ENCODE measurements at places on chromosomes 11 and 22.

DNA sequence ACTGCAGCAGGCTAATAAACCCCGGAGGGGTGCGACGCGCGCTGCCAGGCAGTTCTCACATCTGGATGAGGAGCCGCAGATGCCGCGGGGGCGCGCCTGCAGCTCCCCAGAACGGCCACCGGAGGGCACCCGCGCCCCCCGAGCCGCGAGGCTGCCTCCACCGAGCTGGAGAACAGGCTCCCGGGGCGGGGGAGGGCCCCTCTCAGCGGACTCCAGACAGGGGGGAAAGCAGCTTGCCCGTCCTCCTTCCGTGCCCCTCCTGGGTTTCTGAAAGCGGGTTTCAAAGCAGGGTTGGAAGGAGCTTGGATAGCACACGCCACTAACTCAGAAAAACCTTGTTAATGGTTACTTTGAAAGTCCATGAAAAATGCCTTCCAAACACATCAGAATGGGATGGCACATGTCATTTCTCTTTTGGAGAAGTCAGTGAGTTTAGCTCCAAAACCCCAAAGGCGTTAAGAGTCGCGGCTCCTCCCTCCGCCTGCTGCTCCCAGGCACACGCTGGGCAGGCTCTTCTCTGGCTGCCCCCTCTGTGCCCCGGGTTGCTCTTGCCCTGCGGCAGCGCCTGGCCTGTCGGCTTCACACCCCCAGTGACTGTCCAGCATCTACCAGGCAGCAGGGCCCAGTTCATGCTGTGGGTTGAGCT lies 317.8 kb downstream of the NTM start:
- no peak for DNase-seq

- no peak for DNase-seq
These were observed 3.3 kb upstream of the HMGXB4 start for GRCh38 chr22:35253946-35254345.

- peak; percentile 47 for DNase-seq
These were observed 59.5 kb downstream of the CDKN1C start for GRCh38 chr11:2825889-2826678.

- peak; percentile 5 for DNase-seq
These were observed 15.0 kb downstream of the ASPHD2 start for GRCh38 chr22:26443901-26444690.

DNA sequence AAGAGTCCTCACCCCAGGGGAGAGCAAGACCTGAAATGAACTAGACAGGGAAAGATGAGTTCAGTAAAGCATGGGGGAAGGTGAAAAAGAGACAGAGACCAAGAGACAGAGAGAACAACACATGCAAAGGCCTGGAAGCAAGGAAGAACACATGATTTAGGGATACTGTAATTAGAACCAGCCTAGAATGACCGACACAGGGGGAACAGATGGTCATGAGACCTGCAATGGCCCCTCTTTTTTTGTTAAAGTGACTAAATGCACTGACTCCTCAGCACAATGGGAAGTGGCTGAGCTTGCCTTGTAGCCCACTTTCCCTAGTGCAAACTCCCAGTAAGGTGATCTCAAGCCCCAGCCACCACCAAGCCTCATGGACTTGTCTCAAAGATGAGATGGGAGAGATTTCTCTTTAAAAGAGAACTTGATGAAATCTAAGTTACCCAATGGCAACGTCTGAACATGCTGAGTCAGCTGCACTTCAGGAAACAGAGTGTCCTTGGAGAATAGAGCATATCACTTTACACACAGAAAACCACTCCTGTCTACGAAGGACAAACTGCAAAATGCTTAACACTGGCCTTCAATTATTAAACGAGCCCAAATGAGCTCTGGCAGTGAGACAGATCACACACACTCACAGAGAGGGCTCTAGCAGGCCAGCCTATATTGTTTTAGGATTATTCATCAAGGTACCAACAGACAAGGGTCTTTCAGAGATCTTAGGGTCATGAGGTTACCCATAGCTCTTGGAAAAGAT lies 91.0 kb downstream of the SERGEF start:
- DNase-seq: no peak

- no peak for DNase-seq
These were observed 111.0 kb upstream of the LMO1 start for GRCh38 chr11:8374716-8375115.

DNA sequence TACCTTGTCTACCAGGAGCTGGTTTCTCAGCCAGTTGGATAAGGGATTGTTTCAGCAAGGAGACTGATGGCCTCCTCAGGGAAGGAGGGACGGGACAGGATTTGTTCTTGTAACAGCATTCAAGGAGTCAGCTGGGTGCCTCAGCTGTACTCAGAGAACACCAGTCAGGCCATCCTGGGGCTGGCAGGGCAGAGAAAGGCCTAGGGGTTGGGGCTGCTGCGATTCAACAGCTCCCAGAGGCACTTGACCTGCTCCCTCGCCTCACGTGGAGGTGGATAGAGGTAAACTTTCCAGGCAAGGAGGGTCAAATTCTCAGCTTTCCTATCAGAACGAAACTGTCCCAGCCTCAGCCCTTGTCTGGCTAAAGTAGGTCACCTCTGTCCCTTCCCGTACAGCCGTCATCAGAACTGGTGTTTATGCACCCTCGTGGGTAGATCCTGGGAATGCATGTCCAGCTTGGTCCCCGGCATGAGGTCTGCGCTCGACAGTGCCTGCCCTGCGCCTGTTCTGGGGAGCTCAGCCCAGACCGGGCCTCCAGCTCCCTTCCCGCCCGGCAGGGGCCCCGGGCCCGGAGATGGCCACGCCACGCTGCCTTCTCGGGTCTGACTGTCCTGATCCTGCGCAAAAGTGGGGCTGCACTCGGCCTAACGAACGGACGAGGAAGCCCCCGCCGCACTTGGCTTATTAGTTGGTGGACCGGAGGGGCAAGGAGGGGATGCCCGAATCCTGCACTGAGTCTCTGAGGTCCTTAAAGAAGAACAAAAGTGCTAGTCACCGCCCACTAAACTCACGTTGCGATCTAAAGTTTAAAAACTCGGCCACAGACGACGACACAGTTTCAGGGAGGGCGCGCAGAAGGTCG lies 762 bp upstream of the CCDC134 start:
- DNase-seq: no peak

DNA sequence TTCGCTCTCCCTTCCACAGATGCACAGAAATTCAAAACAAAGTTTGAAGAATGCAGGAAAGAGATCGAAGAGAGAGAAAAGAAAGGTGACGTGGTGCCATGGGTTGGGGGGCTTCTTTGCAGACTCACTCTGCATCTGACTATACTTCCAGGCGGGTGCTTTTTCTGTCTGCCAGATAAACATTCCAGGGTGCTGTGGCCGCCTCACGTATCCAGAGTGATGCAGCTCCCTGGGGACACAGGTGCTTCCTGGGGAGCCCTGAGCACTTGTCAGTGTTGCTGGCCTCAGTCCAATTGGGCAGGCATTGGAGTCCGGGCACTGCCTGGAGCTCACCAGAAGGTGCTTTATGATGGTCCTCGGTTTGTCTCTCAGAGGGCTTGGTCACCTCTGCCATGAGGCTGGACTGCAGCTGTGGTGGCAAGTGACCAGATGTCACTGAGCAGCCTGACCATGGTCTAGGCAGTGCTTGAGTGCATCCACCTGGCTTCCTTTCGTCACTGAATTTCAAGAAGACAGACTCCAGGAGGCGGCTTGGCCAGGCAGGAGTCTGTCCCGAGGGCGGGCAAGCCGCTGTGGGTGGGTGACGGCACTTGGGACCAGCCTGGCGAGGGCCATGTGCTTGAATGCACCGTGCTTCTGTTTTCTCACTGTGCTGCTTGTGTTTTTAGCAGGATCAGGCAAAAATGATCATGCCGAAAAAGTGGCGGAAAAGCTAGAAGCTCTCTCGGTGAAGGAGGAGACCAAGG lies 5.1 kb upstream of the ZDHHC8 start:
- no peak for DNase-seq

DNA sequence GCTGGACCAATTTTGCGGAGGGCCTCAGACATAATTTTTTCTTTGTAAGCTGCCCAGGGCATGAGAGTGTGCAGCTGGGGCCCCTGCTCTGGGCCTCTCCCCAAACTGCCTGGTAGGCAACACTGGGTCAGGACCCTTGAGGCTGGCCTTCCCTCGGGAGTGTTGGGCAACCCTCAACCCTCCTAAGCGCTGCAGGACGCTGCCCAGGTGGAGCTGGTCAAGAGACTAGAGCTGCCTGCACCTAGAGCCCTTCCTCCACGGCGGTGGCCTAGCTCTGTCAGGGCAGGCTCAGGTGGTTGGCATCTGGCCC lies 505 bp upstream of the TMEM132A start:
- no peak for DNase-seq

GRCh38 chr11:117189191-117189940 lies 9.8 kb upstream of the TAGLN start:
- peak; percentile 15 for DNase-seq

- DNase-seq: peak; percentile 25
These were observed 48.0 kb downstream of the IGLL5 start for GRCh38 chr22:22935546-22936157.

GRCh38 chr22:50171965-50172421 lies 1.5 kb downstream of the PANX2 start:
- no peak for DNase-seq

DNA sequence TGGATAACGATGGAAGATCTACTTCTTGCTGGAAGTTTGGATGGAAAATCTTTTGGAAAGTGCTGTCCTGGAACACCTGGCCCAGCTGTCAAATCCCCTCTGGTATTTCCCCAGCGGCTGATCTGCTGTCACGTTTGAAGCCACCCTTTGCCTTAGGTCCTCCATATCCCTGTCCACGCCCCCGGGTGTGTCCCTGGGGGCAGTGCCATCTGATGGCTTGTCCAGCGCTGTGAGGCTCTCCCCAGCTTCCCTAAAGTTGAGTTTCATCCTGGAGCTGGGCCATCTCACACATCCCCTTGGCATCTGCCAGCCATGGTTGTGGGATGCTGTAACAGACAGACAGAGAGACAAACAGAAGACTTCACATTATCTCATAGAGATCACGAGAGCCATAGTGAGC lies 3.1 kb upstream of the IGLL1 start:
- no peak for DNase-seq

- no peak for DNase-seq
These were observed 1089.1 kb downstream of the TBC1D22A start for GRCh38 chr22:47851586-47851985.

GRCh38 chr11:78270971-78271370 lies 82.3 kb downstream of the USP35 start:
- no peak for DNase-seq

DNA sequence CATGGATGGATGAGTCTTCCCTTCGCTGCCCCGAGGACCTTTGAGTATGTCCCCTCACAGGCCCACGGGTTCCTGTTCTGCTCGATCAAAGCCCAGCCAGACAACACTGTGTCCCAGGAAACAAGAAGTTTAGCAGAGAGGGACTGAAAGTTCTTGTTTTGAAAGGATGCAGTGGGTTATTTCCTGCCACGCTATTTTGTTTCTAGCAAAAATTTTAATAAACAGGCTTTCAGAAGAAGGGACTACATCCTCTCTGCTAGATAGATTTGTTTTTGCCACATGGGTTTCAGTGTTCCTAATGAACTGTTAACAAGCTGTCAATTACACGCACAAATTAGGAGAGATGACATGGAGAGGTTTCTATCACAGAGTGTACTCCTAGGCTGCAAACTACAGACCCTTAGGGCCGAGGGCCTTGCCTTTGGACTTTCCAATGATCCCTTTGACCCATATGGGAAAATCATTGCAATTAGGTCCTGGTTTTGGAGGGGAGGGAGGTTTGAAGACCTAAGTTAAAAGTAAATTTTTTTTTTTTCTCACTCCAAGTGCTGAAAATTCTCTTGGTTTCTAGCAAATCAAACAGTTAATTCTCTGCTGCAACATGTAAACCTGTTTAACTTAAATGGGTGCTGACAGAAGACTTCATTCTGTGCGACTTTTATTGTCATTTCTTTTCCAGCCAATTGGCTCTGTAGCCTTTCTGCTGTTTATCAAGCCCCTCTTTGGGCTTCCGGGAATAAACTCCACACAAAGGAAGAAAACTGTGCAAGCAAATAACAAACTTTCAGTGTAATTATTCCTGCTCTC lies 81.4 kb downstream of the RCN1 start:
- no peak for DNase-seq

GRCh38 chr11:133697603-133698180 lies 147.6 kb downstream of the SPATA19 start:
- DNase-seq: no peak

GRCh38 chr11:16312233-16312765 lies 44.0 kb downstream of the SOX6 start:
- no peak for DNase-seq

DNA sequence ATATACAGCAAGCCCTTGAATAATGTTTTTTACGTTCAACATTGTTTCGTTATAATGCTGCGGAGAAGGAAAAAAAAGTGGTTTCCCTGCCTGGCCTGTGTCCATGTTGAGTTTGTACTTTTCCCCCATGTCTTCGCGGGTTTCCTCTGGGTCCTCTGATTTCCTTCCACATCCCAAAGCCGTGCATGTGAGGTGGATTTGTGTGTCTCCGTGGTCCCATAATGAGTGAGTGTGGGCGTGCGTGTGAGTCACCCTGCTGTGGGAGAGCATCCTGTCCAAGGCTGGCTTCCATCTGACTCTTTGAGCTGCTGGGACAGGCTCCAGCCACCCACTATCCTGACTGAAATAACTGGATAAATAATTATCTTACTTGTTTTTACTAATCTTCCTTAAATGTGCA lies 29.6 kb upstream of the SNX19 start:
- no peak for DNase-seq

GRCh38 chr22:26725012-26725676 lies 67.8 kb downstream of the MIAT start:
- DNase-seq: no peak

GRCh38 chr22:24401931-24402367 lies 25.4 kb upstream of the ADORA2A start:
- no peak for DNase-seq

DNA sequence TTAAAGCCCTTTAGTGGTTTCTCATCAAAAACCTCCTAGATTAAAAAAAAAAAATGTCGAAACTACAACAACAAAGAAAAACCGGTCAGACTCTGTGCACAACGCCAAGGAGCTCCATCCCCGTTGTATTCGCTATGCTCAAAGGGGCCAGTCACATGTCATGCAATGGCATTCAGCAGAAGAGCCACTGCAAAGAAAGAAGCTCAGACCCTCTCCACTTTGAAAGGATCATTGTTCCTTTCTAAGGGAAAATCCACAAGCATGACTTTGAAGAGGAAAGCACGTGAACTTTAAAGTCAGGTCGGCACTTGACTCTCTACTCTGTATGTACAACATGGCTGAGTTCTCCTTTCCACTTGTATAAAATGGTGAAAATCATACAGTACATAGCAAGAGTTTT lies 655.6 kb downstream of the ETS1 start:
- DNase-seq: no peak

DNA sequence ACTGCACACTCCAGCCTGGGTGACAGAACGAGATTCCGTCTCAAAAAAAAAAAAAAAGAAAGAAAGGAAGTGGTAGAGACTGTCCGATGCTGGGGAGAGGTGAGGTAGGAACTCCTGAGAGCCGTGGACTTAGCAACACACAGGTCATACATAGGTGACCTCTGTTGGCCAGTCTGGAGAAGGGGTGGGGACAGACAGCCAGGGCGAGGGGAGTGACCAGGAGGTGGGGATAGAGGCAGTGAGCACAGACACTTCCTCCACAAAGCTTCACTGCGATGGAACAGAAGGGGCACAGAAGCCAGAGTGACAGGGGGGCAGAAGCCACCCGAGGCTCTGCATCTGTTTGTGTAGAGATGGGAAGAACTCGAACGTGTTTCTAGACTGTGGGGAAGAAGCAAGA lies 47.1 kb downstream of the MYH9 start:
- no peak for DNase-seq
